CD4-positive, alpha-beta T cell (primary cell): ENCODE measurements at places on chromosomes 12 and 14.

DNA sequence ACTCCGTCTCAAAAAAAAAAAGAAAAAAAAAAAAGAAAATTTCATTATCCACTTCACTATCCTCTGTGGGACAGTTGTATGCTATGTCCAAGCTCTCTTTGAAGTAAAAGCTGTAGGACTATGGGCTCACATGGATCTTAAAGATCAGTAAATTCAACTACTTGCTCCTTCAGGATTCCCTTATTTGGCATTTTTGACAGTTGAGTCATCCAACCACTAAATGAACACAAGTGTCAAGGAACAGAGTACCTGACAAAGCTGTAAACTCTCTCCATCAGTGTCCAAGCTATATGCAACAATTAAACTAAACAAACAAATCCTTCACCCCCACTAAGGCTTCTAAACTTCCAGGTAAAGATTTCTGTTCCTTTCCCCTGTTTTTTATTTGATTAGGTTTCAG, 177.0 kb downstream of the CEP128 start:
- DNase-seq = no peak

DNA sequence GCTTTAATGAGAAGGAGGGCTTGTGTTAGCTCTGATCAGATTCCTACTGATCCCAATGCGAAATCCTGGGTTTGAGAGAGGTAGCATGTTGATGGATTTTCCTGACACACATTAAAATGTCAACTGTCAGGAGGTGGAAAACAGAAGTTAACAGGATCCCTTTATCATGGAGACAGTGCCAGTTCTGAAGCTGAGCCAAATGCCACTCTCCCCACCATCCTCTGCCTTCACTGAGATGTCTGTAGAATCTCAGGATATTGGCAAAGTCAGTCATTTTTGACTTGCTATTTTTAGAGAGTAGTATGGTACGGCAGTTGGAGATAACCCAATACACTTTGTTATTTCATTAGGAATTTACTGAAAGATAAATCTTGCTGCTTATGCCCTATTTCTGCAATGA, 1816.2 kb upstream of the FLRT2 start:
- DNase-seq = no peak

DNA sequence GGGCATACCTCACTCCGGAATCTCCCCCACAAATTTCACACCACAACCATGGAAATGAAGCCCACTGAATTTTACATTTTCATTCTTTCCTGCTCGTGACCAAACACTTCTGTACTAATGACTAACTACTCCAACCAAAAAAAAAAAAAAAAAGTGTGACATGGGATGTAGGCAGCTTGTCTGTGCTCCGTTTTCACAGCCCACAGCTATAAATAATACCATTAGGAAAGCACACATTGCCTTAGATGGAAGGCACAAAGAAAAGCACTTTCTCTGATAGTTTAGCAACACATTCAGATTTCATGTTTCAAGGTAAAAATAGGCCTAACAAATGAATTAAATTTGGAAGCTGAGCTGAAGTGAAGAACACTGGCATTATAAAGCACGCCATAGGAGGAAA, 42.5 kb downstream of the DUSP6 start:
- DNase-seq = no peak

GRCh38 chr12:118183711-118184110, 47.8 kb downstream of the PEBP1 start:
- no peak for DNase-seq

DNA sequence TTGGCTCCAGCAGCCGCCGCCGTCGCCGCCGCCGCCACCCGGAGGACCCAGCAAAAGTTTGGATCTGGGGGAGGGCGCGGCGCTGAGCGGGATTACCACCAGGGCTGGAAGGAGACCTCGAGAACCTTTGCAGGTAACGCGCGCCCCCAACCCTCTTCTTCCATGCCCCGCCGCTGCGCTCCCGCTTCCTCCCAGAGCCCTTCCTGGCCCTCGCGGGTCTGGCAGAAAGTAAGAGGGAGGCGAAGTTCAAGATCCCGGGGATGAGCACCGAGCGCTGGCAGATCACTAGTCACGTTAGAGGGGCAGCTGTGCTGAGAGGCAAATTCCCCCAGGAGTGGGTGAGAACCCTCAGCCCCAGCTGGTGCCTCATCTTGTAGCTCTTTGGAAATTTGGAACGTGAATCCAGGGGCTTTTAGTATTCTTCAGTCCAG, 3.9 kb downstream of the FLRT2 start:
- no peak for DNase-seq

DNA sequence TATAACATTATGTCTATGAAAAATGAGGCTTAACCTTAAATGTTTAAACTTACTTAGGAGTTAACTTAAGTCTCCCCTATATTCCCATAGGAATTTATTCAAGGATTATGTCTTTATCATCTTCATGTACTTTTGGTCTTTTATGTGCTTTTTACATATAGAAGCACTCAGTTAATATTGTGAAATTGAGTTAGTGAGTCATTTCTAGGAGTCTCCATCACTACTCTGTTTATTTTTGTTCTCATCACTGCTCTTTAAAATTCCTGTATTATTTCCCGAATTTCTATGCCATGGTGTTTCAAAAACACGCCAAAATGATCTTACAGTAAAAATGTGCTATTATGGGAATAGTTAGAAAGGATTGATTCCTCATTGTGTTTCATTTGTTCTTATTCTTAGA, 31.6 kb downstream of the TBC1D15 start:
- DNase-seq = no peak

GRCh38 chr14:68626386-68626785, 166.5 kb downstream of the ZFP36L1 start:
- DNase-seq = no peak

- no peak for DNase-seq
Measured at GRCh38 chr12:45668641-45669040, 60.9 kb upstream of the ARID2 start.

DNA sequence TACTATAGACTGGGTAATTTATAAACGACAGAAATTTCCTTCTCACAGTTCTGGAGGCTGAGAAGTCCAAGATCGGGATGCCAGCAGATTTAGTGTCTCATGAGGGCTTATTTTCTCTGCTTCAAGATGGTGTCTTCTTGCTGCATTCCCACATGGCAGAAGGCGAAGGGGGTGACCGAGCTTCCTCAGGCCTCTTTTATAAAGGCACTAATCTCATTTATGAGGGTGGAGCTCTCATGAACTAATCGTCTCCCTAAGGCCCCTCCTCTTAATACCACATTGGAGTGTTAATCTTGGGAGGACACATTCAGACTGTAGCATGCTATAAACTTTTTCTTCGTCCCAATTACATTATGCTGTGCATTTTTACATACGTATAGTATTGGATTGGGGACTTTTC, 200.4 kb upstream of the ARHGAP5 start:
- DNase-seq = no peak

GRCh38 chr12:124739953-124740561, 123.6 kb downstream of the SCARB1 start:
- DNase-seq = no peak

- no peak for DNase-seq
Measured at GRCh38 chr12:3777206-3777809, 24.4 kb upstream of the CRACR2A start.

GRCh38 chr14:54329082-54329695, 67.6 kb upstream of the CDKN3 start:
- no peak for DNase-seq

GRCh38 chr12:115767916-115768315, 509.6 kb downstream of the MED13L start:
- no peak for DNase-seq

DNA sequence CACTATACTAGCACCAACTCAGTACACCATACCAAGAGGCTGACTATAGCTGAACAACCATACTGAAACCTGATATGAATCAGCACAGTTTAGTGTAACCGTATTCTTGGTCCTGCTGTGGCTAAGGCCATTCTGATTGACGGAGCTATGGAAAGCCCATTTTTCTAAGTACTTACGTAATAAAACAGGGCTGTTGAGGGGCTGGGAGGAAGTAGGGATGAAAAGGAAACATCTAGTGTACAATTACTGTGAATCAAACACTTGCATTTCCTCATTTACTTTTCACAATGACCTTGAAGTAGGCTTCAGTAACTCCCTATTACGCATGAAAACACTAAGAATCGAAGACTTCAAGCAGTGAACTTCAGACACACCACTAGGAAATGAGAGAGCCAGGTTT, 198.2 kb downstream of the BTG1 start:
- DNase-seq = no peak

- DNase-seq = no peak
Measured at GRCh38 chr12:119994892-119995658, 6.0 kb downstream of the BICDL1 start.

DNA sequence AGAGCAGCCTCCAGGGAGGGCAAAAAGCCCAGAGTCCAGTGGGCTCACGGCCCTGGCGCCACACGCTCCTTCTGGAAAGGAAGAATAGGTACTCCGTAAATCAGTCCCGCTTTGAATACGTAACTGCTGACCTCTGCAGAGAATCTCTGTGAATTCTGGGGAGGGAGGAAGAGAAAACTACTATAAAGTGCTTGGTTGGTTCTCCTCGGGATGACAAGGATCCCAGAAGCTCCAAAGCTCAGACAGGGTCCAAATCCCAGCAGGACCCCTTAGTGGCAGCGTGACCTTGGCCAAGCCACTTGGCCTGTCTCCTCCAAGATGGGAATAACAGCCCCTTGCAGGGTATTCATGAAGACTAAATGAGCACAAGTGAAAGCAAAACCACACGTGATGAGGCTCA, 31.7 kb downstream of the ANO2 start:
- no peak for DNase-seq

DNA sequence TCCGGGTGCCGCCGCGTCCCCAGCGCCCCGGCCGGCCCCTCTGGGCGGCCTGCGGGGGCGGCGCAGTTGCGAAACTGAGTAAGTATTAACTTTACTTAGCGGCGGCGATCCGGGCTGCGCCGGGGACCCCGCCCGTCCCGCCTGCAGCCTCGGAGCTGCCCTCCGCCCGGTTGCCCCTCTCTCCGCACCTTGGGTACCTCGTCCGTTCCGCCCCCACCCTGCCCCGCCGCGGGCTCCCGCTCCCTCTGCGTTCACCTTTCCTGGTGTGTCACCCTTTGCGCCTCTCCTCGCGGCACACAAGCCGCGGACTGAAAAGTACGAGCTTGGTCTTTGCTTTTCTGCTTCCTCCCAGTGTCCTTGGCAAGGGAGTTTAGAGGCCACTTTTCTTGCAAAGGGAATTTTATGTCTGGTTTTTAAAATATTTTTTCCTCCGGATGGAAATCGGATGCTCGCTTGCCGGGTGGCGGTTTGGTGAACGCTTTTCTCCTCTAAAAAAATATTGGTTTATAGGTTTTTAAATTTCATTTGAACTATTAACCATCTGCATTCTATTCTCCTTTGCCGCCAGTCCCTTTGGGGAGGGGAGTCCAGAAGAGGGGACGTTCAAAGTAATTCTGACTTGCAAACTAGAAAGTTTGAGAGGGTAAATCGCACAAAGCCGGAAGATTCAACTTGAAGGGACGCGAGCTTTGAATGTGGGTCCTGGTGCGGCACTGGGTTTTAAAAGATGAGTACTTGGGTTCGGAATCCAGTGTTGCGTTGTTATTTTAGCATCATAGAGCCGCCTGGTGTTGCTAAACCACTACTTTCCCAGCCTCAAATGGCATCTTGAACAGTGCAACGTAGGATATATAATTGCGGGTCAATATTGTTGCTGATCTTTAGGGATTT, 834 bp downstream of the RASSF8 start:
- no peak for DNase-seq

- DNase-seq = no peak
Measured at GRCh38 chr12:44246482-44247105, 410.7 kb downstream of the TMEM117 start.

- DNase-seq = no peak
Measured at GRCh38 chr14:93232159-93232558, 25.1 kb downstream of the UBR7 start.

DNA sequence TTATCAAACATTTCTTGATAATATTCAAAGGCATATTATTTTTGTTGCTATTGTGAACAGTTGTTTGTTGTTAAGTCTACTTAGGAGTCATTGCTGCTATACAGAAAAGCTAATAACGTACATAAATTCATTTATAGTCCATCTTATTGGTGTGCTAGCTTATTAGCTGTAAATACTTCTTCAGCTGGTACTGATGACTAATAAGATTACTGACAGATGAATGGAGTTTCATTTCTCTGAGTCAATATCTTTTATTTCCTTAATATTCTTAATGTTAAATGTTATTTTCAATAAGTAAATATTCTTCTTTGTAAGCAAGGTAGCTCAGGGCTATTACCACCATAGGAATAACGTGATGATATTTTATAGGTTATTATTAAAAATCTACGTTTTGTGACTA, 139.4 kb upstream of the SLCO1C1 start:
- no peak for DNase-seq

- no peak for DNase-seq
Measured at GRCh38 chr14:20668969-20669368, 15.4 kb upstream of the RNASE4 start.

DNA sequence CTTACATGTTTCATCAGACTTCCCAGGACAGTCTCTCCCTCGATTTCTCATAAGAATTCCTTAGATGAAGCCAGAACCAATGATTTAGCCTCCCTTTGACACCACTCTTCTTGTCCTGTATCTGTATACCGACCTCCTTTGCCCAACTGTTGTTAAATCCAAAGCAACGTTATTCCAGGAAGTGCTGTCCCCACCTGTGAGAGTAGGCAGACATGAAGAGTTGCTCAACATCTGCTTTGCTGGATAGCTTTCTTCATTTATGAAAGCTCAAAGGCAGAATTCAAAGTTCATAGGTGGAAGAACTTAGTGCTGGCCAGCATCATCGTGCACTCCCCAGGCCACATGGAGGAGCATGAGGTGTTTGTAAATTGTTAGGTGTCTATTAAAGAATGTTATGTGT, 55.6 kb downstream of the GTF2A1 start:
- no peak for DNase-seq

DNA sequence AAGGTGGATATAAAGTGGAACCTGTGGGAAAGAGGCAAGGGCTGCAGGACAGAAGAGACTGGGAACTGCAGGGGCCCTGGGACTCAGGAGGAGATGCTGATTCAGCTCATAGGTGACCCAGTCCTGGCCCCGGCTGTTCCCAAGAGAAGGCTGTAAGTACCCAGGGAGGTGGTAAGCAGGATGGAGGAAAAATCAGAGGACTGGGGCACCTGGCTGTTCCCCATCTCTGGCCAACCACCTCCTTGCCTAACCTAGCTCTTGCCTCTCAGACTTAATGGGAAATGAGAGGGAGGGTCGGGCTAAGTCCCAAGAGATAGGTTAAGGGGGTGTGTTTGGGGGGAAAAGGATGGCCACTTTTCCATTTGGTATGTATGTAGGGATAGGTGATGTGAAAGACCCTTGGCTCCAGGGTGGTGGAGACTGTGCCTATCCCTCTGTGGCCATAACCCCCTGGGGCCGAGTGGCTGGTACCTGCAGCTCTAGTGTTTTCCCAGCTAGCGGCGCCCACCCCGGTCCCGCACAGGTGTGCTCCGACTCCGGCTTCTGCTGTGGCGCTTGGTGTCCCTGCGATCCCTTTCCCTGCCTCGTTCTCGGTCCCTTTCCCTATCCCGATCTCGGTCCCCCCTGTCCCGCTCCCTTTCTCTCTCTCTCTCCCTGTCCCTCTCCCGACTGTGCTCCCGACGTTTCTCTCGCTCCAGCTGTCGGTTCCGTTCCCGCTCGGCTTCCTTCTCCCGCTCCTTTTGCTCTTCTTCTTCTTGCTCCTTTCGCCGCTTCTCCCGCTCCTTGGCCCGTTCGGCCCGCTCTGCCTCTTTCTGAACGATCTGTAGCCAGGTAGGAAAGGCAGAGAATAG, 1.6 kb upstream of the CDH24 start:
- no peak for DNase-seq

GRCh38 chr12:119649202-119649808, 18.6 kb upstream of the PRKAB1 start:
- no peak for DNase-seq

GRCh38 chr12:32650508-32650907, 28.6 kb upstream of the DNM1L start:
- no peak for DNase-seq
